ENCODE measurements at places on chromosomes 1 and 21.

DNA sequence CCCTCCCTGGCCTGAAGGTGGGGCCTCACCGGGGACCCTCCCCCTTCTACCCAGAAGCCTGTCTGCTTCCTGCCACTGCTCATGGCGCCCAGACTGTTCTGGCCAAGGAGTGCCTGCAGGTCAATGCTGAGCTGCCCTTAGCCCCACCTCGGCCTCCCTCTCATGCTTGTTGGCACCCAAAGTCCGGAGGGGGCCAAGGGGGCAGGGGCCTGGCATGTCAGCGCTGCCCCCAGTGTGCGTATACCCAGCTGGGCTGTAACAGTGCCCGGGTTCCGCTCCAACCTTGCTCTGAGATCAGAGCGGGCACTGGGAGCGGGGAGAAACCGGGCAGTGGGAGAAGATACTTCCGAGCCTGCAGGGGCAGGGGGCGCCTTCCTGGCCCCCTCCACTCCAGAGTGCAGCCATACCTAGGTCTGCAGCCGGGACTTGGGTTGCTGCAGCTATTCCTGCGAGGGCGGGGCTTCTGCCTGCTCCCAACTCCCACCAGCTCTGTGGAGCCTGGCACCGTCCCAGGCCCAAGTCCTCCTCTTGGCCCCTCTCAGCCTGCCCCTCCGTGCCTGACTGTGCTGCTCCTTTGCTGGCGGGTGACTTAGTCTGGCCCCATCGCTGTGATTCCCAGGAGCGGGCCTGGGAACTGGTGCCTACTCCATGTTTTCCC lies 21.4 kb upstream of the TGFB2 start:
- DNase-seq, result no peak

GRCh38 chr1:200590001-200590400 lies 30.6 kb downstream of the KIF14 start:
- DNase-seq, result no peak

DNA sequence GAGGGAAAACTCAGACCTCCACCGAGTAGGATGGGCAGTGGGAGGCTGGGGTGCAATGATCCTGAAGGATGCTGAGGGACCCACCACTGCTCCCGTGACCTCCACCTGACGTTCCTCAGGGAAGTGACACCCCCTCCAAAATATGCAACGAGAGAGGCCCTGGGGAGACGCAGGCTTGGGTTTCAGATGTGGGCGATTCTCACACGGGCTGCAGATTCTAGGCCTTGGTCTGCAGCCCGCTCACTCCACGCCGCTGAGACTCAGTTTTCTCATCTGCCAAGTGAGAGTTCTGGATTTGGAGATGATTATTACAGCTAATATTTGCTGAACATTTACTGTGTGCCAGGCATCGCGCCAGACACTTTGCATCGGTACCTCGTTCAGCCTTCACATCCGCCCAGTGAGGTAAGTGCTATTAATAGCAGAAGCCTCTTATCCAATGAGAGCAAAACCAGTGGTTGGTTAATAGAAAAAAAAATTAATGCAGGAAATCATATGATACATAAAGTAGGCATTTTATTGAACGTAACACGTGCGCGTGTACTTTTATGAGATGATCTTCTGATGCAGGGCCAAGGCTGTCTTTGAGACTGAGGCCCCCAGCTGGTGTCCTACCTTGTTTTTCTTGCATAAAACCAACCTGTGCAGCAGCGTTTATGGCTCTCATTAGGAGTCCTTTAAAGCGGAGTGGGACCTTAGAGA lies 102.0 kb upstream of the RUNX3 start:
- DNase-seq, result no peak

DNA sequence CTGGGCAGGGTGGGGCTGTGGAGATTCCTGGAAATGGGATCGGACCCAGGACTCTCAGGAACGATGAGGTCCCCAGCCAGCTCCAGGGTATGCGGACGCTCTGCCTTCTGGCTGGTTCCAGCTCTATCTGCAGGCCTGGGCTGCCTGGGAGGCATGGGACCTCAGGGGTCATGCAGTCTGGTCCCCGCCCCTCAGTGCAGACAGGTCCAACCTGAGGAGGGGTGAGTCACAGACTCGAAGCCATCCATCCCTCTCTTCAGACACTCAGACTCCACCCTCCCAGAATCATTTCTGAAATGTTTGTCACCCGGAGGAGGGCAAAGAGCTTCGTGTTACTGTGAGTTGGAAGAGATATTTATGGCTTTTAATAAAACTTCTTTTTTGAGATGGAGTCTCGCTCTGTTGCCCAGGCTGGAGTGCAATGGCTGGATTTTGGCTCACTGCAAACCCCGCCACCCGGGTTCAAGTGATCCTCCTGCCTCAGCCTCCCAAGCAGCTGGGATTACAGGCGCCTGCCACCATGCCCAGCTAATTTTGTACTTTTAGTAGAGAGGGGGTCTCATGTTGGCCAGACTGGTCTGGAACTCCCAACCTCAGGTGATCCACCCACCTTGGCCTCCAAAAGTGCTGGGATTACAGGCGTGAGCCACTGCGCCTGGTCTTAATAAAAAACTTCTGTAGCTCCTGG lies 5.9 kb upstream of the MYOM3 start:
- no peak for DNase-seq

DNA sequence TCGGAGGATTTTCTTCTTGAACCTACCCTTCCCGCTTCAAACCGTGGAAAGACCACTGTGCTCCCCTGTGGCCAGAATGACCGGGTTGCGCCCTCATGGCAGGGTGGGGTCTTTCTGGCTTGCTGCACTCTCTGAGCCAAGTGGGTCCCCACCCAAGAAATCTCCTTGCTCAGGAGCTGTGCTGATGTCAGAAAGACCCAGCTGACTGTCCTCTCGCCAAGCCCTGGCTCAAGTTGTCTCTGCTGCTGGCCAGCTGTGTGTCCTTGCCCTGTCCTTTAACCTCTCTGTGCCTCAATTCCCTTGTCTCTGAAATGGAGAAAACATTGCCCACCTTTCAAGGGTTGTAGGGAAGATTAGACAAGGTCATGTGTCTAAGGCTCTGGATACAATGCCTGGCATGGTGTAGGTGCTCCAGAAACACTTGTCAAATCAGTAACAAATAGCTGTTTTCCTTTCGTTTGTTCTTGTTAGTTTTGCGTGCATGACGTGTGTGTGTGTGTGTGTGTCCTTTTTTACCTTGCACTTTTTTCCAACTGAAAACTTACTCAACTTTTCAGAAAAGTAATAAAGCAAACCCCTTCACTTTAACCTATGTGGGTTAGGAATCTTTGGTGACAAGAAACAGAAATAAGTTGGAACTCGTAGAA lies 41.1 kb upstream of the RPL11 start:
- no peak for DNase-seq

DNA sequence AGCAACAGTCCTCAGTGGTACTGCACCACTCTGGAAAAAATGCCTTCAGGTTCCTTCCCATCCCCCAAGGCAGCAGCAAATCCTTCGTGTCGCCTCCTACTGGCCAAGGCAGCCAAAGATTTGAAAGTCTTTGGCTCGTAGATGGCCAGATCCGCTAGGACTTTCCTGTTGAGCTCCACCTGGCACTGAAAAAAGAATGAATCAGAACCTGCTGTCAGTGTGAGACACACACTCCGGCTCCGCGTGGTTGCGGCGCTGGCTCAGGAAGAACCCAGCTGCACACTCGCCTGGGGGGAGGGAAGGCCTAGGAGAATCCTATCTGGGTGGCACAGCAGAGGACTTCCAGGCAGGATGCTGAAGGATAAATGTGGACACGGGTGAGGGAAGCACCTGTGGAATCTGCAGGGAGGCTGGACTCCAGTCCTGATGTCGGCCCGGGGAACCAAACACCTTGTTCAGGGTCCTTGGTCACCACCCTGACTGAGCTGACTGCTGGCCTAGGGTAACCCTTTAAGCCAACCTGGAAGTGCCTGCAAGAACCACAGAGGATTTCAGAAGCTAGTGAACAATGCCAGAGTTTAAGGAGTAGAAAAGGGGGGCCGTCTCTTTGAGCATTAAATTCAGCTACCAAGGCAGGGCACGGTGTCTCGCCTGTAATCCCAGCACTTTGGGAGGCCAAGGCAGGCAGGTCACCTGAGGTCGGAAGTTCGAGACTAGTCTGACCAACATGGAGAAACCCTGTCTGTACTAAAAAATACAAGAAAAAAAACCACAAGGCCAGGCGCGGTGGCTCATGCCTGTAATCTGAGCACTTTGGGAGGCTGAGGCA lies 3.2 kb upstream of the CCNL2 start:
- no peak for DNase-seq

- no peak for DNase-seq
Measured at GRCh38 chr1:183011859-183012258, 11.4 kb upstream of the LAMC1 start.

DNA sequence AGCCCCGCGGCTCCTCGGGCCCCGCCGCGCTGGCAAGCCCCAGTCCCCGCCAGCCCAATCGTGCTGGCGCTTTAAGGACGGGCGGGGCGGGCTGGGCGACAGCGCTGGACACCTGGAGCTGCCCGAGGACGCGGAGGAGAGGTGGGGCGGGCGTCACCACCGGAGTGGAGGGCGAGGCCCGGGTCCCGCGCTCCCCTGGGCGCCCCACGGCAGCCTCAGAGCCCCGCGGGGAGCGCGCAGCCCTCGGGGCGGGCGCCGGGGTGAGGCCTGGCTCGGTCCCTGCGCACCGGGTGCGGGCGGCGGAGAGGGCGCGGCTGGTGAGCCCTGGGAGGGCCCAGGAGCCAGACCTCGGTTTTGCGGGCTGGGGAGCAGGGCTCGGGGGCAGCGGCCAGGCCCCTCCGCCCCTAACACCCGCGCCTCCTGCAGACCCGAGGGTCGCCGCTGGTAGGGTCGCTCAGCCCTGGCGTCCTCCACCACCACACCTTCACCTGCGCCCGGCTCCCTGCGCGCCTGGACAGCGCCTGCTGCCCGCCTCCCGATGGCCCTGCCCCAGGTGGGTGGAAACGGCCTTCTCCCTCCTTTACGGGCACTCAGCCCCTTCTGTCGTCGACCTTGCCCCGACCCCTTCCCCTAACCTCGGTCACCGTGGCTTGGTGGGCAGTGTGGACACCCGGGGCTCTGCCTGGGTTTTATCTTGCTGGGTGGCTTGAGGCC lies at the start of gene TMEM61:
Gene TMEM61 (plus strand): TSS at position 101 of the 714 bp plus-strand sequence. CDS start 438 bp downstream, at position 539.
- no peak for DNase-seq

GRCh38 chr1:98102345-98103030 lies 181.7 kb upstream of the DPYD start:
- no peak for DNase-seq

GRCh38 chr1:231338270-231339128 lies at the start of gene SPRTN:
Gene SPRTN (plus strand): TSS chr1:231338293. CDS start chr1:231338384, 91 bp downstream.
- no peak for DNase-seq

DNA sequence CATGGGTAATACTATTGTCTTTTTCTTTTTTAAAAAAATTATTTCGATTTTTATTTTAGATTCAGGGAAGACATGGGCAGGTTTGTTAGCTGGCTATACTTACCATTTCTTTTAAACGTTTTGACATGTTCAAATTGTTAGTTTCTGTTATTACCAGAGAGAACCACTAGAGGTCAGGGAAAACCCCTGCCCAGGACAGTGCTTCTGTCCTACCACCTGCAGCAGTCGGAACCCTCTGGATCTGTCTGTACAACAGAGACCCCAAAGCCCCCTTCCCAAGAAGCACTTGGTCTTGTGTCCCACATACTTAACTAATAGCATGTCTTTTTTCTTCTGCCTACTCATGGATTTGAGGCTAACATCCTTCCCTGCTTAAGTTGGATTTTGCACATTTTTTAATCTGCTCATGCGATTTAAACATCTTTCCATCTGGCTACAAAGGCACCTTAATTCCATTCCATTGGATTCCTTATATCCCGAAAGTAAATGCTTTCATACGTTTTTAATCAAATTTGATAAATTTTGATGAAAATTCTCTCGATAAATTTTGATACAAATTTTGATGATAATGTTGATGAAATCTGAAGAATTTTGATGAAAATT lies 10.0 kb upstream of the C1orf115 start:
- no peak for DNase-seq

DNA sequence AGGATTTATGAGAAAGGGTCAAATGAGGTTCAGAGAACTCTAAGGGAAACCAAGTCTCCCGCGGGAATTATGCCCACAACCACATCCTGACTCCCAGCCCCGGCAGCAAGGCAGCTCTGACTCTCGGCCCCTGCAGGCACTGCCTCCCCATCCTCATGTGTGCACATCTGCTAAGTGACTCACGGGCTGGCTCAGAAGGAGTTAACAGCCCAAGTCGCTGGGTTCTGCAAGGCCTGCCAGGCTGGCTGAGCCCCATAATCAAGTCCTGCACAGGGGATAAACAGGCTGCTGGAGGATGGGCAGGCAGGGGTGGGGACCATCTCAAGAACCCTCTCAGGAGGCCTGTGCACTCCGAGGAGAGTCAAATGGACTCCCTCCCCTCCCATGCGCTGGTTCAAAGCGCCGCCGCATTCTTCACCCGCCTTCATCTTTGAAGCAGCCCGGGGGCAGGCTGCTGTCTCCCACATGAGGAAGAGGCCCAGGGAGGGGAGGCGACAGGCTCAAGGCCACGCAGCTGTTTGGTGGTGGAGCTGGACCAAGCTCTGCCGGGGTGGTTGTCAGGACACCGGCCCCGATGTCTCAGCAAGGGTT lies 344.3 kb downstream of the MATN1 start:
- DNase-seq, result no peak

DNA sequence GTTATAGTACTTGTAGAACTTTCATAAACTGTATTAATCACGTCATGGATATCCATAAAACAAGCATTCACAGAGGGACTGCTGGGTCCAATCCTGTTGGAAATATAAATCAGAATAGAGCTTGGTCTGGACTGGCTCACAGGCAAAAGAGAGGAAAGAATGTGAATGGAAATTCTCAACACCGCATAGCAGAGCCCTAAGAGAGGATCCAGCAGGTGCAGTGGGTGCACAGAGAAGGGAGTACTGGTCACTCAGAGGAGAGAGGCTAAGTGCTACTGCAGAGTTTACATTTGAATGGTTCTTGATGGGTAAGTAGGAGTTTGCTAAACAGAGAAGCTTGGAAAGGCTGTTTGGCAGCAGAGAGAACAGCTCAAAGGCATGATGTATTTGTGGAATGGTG lies 231.7 kb downstream of the PAPPA2 start:
- DNase-seq, result no peak

GRCh38 chr1:153612111-153612754 lies 704 bp downstream of the S100A16 start:
- no peak for DNase-seq

DNA sequence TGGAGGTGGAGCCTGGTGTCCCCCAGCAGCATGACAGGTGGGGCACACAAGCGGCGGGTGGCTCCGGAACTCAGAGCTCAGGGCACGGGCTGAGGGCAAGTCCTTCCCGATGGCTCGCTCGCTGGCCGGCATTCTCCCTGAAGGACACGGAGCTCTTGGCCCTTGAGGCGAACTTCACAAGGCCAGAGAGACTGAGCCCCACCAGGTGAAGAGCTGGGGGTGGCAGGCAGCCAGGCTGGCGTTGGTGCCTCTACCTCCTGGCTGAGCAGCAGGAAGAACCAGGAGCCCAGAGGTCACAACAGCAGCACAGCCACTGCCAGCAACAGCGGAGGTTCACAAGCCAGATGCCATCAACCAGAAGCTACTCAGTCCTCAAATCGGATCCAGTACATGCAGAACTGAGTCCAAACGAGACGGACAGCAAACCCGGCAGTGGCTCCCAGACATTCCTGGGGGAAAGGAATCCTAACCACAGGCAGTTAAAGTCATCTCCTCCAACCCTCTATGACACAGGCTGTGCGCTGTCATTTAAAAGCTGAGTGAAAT lies 54.1 kb downstream of the NPHP4 start:
- no peak for DNase-seq

Measured in cortex of kidney (tissue), 1 donor.